ENCODE measurements at places on chromosomes 1 and 21. TPM values are rescaled to one million over a fixed set of nuclear protein-coding genes. Genes with fewer than 3 reads are reported as not detected.

DNA sequence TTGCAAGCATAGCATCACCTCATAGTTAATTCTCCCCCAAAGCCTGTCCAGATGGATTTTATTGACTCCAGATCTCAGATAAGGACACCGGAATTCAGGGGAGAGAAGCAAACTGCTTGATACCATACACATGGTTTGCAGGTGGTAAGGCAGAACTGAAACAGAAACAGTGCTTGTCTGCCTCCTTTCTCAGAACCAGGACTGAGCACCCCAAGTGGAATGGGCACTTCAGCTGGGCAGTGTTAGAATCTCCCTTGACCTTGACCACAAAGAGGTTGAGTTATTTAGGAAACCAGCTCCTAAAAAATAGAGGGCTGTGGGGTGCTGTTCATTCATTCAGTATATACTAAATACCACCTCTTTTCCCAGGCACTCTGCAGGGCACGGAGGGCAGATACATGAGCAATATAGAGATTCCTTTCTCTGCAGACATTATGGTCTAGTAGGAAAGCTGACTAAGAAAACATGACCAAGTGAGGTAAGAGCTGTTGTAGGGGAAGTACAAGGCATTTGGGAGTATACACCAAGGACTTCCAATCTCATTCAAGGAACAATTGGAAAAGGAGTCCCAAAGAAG, 185.2 kb downstream of the C1orf94 start:
- DNase-seq: peak; percentile 72

DNA sequence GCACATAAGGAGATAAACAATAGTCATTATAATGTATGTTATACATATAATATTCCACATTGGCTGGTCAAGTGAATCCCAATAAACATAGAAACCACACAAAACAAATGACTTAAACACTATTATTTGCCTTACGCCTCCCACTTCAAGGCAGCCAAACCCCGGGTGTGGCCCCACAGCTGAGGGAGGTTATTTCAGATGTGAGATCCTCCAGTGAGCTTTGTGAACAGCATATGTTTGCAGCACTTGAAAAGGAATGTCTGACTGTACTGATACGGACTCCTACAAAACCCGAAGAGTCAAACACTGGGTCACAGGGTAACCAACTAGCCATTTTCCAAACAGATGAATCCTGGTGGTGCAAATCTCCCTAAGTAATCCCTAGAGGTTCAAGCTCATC, 27.1 kb upstream of the DISP1 start:
- no peak for DNase-seq

DNA sequence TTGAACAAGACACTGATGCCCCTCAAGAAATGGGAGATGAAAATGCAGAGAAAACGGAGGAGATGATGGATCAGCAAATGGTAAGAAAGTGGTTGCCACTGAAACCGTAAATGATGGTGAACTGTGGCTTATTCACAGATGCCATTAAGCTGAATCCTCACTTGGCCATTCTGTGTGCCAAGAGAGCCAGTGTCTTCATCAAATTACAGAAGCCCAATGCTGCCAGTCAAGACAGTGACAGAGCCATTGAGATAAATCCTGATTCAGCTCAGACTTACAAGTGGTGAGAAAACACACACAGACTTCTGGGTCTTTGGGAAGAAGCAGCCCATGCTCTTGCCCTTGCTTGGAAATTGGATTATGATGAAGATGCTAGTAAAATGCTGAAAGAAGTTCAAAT, 52.5 kb downstream of the NBPF6 start:
- DNase-seq: no peak

DNA sequence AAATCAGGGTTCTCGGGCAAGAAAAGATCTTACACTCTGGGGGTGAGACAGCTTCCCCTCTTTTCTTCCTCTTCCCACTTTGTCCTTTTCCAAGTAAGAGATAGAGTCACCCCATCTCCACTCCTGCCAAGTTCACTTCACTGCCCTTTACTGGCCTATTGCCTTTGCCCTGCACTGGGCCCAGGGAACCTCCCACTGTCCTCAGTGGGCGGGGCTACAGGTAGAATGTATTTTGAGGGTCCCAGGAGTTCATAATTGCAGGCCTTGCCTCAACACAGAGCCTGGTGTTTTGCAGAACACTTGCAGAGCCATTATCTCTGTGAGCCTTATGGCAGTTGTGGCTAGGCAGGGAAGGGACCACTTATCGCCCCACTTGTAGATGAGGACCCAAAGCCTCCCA, 3.3 kb downstream of the AMPD2 start:
- DNase-seq: peak; percentile 57

- DNase-seq: no peak
Observed at GRCh38 chr1:198598796-198599321, 40.0 kb upstream of the PTPRC start.

DNA sequence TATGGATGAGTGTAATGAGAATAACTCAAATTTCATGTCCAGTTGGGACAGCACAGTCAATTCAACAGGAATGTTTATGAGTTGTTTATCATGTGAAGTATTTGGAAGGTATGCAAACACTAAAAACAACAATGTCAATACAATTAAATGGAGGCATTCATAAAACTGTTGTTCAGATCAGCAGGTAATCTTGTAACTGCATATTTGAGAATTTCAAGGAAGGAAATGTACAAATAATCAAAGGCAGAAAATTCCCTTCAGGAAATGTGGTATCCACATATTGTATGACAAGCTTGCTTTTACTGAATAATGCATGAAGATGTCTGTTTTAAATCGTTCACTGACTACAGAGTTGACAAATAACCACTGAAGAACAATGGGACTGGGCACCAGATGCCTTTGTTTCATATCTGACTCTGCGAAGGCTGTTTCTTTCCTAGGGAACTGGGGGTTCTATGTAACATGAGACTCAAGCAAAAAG, 198.3 kb downstream of the LTN1 start:
- no peak for DNase-seq

- no peak for DNase-seq
Observed at GRCh38 chr1:147719029-147719698, 41.2 kb downstream of the GJA5 start.

DNA sequence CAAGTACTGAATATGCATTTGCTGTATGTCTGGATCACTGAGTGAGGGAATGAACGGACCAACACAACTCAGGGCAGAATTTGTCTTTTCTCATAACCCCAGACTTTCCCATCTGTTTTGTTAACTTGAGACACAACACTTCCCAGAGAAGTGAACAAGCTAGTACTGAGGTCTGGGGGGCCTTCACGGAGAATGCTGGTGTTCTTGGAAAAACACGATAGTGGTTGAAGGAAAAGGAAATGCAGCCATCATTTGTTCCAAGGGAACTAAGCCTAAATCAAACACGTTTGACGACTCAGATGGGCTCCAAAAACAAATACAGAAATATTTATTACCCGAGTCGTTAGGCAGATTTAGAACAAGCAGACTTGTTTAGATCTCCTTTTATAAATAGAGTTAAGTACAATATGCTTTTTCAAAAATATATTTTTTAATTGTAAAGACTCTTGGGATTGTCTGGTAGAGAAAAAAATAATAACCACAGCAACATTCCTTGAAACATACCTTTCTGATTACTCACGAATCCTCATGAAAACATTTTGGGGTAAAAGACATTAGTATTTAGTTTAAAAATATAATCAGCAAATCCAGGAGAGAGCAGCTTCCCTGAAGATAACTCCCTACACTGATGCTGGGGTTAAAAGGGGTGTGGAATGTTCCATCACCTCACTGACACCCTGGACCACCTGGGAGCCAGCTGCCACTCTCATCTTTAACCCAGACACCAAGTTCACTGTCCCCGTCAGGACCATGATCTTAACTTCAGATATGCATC, 427.7 kb upstream of the RUNX1 start:
- DNase-seq: no peak

DNA sequence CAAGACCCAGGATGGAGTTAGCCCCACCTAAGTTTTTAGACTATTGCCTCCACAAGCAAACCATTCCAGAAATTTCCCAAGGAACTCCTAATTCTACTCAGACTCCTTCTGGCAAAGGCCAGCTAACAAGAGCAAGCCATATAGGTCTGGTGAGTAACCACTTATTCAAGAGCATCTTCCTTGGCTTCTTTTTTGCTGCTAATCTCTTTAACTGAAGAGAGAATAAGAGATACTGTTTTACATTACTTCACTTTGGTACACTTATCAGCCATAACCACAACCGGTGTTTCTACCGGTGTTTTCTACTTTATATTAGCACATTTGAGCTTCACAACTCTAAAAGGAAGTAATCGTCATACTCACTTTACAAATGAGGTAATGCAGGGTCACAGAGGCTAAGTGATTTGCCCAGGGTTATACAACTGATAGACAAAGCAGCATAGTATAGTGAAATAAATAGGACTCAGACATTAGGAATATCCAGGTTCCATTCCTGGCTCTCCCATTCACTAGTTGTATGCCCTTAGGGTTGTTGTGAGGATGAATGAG, 1.7 kb upstream of the EPS15 start:
- DNase-seq: no peak

DNA sequence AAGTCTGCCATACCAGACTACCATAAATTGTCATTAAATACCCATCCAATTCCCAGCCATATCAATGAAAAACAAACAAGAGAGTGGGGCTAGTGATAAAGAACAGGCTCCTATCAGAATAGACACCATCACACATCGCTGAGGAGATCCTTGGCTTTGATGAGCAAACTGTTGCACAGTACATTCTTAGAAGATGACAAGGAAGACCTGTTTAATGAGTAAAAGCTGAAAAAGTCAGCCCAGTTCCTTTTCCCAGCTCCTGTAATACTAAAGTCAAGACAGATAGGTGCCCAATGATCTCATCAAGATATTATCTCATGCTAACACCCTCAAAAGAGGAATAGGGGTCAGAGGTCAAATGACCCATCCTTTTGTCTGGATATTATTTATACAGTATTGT, 164.5 kb upstream of the COA6 start:
- DNase-seq: peak; percentile 12

GRCh38 chr1:37167479-37167878, 133.2 kb upstream of the GRIK3 start:
- DNase-seq: no peak

GRCh38 chr21:46345861-46346260, 21.9 kb downstream of the PCNT start:
- DNase-seq: no peak

DNA sequence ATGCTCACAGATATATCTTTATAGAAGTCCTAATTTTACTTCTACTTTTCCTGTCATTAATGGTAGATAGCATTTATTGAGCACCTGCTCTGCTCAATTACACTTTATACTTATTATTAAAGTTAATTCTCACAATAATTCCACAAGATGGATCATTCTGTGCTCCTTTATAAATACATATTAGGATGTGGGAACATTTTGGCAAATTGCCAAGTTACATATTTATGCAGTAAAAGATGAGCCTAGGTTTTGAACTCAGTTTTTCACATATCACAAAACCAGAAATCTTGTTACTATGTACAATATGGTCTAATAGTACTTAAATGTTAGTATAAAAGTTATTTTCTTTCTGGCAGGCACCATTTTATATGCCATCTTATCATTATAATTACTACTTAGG, 895.0 kb upstream of the B3GALT2 start:
- DNase-seq: no peak

DNA sequence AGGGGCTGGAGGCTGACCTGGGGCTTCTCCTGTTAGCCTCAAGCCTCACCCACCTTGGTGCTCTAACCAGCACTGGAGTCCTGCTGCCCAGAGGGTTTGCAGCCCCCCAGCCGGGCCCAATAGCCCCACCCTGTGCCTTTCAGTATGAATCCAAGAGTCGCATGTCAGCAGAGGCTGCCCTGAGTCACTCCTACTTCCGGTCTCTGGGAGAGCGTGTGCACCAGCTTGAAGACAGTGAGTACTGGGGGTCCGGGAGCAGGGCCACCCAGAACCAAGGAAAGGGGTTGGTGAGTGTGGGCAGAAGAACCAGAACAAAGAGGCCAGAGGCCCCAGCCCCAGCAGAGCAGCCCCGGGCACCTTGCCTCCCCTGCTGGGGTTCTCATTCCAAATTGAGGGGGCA, 25.6 kb downstream of the CDK18 start:
- DNase-seq: no peak

DNA sequence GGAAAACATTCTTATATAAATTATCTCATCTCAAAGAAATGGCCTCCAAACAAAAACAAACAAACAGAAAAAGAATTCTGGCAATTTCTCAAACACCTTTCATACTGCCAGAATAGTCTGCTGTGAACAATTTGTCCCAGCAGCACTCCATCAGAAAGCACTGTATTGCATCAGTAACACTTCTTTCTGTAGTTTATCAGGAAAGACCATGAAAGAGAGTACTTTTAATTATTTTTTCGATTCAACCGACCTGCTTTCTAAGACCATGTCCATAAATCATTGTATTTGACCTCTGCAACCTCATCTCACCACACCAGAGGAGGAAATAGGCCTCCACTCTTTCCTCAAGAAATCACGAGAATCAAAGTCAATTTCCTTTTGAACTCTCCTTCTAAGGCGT, 1579.9 kb downstream of the MRPL39 start:
- DNase-seq: no peak

GRCh38 chr1:49424782-49425181, 599.0 kb downstream of the AGBL4 start:
- DNase-seq: no peak

DNA sequence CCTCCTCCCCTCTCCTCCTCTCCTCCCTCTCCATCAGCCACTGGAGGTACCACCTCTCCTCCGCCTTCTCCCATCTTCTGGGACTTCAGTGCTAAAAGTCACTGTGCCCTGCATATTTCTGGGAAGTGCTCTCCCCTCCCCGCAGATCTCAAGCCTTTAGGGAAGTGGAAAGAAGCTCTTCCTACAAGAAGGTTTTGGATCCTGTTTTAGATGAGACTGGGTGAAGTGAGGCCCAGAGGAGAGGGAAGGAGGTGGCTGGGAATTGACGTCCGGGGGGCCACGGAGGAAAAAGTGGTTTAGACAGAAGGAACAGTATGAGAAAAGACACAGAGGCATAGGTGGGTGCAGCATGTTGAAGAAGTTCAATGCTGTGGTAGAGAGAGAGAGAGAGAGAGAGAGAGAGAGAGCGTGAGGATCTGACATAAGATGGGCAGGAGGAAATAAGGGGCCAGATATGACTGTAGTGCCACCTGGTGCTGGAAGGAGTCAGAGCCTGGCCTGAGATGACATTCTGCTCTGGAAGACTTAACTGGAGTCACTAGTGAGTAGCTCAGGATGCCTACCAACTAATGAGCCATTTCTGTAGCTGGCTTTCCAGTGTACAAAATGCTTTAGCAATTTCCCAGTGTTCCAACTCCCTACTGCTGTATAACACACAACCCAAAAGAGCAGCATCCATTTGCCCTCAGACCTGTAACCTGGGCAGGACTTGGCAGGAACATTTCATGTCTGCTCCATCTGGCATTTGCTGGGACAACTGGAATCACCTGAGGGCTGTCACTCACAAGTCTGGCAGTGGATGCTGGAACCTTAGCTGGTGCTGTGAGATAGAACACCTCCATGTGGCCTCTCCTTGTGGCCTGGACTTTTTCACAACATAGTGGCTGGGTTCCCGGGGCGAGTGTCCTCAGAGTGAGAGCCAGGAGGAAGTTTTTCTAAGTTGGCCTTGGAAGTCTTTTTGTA, 16.6 kb upstream of the ZSCAN20 start:
- no peak for DNase-seq

GRCh38 chr1:219585837-219586455, 27.0 kb downstream of the ZC3H11B start:
- DNase-seq: no peak

- no peak for DNase-seq
Observed at GRCh38 chr1:110540891-110541685, 22.1 kb upstream of the KCNA10 start.

Gene SH2D2A
- 0.83 TPM for total RNA-seq

Gene CAPN8
- total RNA-seq: not detected

Gene ALX3
- total RNA-seq: not detected

Gene LYPD8
- not detected for total RNA-seq

Gene RCC1
- 17.1 TPM for total RNA-seq

Data from esophagus muscularis mucosa (tissue), 4 donors.